Amygdala (tissue), 56 donors: ENCODE measurements at places on chromosomes 1 and 21.

DNA sequence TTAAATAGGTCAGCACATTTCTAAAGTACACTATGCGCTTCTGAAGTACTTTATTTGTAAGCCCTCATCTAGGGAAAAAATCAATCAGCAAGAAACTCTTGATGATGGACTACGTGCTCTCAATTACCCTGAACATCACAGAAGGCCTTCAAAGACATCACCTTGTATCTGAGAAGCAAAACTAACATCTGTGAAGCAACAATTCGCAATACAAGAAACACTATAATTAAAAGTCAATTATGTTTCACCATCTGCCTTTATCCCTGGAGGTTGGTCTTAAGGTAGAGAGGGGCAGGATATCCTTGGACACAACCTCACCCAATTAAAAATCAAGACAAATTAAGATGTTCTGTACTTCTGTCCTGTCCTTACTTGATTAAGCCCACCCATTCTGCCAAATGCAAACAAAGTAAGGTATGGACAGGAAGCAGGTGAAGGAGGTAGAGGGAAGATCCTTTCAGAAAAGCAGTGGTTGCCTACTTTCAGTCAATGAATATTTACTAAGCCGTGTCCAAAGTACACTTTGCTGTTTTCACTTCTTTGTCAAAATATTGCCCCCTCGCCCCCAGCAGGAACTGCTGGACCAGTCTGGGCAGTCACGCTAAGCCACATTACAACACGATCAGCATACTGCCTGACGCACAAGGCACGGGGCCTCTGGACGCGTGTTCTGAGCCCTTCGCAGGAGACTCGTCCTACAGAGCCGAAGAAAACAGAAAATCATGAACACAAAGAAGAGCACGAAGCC is 887 bp downstream of the SLC19A2 start:
- no peak for DNase-seq

DNA sequence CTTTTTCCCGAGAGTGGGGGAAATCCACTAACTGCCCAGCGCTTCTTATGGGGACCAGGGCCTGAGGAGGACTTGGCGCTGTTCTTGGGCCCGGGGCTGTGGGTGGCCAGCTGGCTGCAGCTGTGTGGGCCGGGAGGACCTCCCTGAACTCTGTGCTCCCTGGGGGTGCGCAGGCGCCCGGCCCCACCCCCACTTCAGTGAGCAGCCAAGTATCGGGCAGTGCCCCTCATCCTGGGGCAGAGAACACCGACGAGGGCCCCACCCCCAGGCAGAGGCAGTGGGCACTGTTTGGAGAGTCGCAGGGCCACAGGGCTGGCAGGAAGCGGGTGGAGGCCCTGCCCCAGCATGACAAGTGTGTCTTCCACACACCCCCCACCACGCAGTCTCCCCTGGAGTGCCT is 32.5 kb upstream of the SLC19A1 start:
- DNase-seq = no peak

DNA sequence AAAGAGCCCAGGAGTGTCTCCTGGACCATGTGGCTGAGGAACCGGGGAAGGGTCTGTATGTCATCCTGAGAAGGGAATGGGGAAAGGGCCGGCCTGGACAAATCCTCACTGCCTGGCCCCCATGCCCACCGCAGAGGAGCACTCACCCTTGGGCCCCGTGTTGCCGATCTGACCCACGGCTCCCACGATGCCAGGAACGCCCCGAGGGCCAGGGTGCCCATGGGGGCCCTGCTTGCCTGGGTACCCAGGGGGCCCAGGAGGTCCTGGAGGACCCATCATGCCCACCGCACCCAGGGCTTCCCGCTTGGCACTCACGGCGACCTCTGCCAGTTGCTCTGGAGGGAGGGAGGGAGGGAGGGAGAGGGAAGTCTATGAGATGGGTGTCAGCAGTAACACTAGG is 14.6 kb downstream of the COL9A2 start:
- no peak for DNase-seq

DNA sequence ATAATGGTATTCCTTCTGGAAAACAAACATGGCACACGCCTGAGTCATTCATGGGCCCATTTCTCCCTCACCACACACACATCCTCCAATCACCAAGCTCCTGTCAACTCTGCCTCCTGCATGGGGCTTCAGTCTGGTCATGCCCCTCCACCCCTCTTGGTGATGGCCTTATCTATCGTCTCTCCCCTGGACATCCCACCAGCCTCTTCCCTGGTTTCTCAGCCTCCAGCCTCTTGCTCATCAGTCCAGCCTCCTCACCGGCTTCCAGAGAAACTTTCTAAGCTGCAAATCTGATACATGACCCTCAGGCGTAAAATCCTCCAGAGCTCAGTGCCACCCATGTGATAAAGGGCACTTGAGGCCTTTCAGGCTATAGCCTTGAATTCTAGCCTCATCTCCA is 243.9 kb downstream of the FOXD2 start:
- no peak for DNase-seq

DNA sequence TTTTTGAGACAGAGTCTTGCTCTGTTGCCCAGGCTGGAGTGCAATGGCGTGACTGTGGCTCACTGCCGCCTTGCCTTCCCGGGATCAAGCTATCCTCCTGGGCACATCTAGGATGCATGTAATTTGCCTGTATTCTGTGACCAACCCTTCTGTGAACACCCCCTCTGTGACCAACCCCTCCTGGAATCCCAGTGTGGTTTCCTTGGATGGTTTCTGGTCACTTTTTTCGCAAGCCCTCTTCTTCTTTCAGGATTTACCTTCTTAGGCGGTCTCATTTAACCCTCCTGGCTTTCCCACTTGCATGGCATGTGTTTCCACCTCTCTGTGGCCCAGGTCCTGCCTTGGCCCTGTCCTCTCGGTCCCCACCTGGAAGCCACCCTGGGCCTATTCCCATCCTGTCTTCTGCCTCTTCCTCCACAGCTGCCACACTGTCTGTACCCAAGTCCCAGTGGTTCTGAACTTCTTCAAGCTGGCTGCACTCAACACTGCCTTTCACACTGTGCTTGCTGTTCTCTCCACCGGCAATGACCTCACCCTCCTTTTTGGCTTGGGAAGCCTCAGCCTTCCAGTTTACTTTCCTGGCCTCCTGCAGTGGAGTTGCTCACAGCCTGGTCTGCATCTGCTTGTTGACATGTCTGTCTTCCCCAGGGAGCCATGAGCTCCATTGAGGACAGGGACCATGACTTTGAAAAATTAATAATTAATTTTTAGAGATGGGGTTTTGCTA is 57.0 kb downstream of the DISC1 start:
- no peak for DNase-seq

DNA sequence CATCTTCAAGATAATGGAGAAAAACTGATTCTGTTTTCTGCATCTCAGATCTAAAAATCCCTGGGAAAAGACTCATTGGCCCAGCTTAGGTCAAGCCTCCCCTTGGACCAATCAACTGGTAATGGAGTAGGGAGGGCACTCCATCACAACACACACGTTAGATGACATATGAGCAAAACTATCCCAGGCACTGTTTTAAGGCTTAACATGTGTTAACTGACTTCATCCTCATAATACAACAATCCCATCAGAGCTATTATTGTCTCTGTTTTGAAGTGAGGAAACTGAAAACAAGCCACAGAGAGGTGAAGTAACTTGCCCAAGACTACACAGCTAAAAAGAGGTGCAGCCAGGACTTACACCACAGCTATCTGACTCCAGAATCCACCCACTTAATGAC is 14.7 kb upstream of the CITED4 start:
- DNase-seq = no peak

DNA sequence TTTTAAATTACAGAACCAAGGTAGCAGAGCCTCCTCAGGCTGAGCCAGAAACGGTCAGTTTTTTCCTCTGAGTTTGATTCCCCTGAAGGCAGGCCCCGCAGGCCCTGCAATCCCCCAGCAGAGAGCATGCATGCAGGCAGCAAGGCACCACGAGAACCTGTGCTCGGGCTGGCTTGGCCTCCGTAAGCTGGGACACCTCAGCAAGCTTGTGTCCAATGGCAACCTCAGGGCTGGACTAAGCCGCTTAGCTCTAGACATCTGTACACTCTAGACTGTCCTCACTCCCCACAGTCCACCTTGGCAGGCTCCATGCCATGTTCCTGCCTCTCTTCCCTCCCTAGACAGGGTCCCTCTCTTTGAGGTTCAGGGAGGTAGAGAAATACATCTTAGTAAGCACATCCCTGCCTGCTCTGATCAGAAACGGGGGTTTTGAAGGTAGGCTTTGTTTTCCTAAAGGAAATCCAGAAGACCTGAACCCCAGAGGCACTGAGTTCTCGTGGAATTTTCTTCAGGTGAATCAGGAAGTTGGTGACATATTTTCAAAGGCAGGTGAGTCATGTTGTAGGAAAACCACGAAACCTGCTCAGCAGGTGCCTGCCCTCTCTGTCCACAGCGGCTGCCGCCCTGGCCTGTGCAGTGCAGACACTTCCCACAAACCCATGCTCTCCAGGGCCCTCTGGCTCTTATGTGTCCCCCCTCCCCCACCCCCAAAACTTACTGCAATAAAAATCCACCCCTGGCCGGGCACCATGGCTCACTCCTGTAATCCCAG is 7.0 kb downstream of the TMEM63A start:
- no peak for DNase-seq

DNA sequence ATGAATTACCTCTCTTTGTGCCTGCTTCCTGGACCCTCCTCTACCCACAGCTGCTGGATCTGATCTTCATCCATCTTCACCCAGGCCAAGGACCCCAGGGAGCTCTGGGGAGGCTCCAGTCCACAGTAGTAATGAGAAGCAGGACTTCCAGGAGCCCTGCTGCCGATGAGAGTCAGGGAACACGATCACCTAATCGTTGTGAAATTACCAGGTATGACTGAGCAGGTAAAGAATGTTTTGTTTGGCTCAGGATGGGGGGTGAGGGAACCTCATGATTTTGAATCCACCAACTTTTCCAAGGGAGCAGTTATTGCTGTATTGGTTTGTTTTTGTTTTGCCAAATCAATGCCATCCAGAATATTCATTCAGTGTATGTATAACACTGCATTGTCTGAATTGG is 454.0 kb downstream of the PLPP3 start:
- no peak for DNase-seq

DNA sequence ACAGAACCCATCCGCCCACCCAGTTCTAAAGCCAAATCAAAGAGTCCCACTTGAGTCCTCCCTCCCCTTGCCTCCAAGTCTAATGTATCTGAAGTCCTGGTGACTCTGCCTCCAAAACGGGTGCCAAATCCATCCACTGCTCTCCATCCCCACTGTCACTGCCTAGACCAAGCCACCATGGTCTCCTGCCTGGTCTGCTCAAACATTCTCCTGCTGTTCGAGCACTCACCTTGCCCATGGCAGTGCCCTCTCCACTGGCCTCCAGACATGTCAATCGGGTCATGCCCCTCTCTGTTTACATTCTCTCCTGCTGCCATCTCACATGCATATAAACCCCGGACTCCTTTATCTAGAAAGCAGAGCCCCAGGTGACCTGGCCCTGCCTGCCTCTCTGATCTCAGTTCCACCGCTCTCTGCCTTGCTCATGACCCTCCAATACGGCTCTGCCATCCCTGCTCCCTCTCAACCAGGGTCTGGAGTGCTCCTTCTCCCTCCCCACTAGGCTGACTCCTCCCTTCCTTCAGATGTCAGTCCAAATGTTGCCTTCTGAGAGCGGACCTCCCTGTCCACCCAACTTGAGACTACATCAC is 32.1 kb upstream of the MX1 start:
- no peak for DNase-seq

DNA sequence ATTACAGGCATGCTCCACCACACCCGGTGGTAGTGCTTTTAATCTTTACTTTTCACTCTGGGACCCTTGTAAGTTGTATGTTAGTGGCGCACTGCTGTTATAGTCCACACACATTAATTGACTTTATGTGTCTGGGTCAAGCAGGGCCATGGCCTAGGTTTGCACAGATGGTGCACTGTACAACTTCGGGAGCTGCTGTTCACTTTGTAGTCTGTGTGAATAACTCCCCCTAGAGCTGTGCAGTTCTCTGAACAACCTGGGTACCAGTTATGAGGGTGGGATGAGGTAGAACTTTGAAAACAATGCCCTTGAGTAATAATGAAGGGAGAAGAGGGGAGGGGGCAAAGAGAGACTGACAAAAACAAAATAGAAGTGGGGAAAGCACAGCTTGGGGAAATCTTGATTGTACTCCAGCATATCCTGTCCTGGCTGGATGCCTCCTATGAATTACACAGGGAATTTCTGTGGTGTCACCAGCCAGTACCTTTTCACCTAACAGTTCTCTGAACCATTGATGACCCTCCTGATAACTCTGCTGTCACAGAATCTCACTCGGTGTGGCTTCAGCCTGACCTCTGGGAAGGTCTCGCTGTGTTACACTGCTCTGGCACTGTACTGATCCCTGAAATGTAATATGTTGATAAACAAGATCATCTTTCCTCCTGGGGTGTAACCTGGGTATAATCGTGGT is 2.2 kb downstream of the PTGFRN start:
- DNase-seq = no peak

DNA sequence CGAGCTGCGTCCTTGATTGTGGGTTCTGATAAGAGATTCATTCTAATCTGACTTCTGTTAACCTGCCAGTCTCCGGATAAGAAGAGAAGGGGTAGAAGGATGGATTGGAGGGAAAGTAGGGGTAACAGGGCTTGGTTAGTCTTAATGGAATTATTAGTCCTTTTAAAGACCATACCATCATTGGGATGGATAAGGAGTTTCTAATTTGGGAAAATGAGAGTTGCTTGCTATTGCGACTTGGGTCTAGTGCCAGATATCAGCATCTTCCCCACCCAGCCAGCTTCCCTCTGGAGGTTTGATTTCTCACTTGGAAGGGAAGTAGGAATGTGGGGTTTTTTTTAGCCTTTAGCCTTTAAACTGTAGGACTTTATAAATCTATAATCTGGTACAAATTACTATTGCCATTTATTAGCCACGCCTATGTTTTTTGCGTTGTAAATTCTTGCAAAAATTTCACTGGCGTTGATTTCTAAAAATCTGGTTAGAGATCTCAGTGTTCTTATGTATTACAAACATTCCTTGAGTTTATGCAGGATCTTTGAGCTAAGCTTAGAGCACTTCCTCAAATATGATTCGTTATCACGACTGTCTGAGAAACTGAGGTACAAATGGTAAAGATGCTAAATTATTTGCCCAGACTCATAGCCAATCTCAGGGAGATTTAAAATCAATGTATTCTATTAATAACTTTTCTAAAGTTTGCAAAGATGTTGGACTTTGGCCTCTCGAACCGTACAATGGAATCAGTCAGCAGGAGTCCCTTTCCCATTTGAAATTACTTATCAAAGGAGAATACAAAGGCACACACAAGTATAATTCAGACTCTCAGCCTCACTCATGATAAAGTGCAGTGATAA is 1.3 kb downstream of the FAM20B start:
- DNase-seq = no peak

GRCh38 chr21:45949928-45950739 is 31.4 kb upstream of the COL6A1 start:
- DNase-seq = no peak

GRCh38 chr1:206754011-206754410 is 16.6 kb upstream of the IL19 start:
- DNase-seq = no peak

- DNase-seq = no peak
Observed at GRCh38 chr1:184990204-184990603, 15.9 kb upstream of the NIBAN1 start.
